ENCODE measurements at places on chromosomes 3 and 15.

GRCh38 chr15:42110367-42110766 lies 16.0 kb upstream of the PLA2G4D start:
- DNase-seq = no peak

GRCh38 chr3:141828890-141829289 lies 47.6 kb upstream of the ATP1B3 start:
- peak; percentile 35 for DNase-seq

GRCh38 chr3:4935347-4935746 lies 43.9 kb upstream of the BHLHE40 start:
- no peak for DNase-seq

- DNase-seq = no peak
These were observed 102.5 kb downstream of the ZMAT3 start for GRCh38 chr3:178969004-178969700.

DNA sequence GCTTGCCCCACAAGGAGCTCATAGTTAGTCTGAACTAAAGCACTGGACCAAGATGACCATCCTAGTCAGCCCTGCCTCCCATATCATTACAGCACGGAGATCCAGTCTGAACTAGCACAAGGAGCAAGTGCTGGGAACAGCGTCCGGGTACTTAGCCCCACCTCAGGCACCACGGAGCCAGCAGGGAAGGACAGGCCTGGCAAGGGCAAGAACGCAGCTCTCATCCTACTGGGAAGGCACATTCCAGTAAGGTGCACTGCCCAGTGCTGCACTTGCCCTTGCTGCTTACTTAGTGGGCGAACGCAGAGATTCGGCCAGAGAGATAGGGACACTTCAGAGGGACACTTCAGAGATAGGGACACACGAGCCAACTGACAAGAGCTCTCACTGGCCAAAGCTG lies 27.6 kb downstream of the SEC61A1 start:
- DNase-seq = no peak
